ENCODE measurements at places on chromosomes 16 and 17. TPM values are rescaled to one million over a fixed set of nuclear protein-coding genes. Genes with fewer than 3 reads are reported as not detected.

DNA sequence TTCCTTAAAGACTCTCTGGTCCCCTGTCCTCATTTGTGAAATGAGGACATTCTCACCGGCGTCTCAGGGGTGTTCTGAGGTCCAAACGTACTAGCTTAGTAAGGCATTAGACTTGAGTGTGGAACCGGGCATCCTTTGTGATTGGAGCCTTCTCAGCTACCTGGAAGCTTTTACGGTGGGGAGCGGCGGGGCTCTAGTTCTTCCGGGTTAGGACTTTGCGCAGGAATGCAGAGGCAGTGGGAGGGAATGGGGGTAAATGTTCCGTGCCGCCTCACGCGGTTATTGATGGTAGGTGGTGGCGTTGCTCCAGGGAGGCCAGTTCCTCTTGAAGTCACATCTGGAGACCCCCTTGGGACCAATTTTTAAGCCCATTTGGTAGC is 113.6 kb downstream of the SNX29 start:
- DNase-seq, result no peak

GRCh38 chr17:59752446-59752845 is 45.0 kb downstream of the VMP1 start:
- no peak for DNase-seq

DNA sequence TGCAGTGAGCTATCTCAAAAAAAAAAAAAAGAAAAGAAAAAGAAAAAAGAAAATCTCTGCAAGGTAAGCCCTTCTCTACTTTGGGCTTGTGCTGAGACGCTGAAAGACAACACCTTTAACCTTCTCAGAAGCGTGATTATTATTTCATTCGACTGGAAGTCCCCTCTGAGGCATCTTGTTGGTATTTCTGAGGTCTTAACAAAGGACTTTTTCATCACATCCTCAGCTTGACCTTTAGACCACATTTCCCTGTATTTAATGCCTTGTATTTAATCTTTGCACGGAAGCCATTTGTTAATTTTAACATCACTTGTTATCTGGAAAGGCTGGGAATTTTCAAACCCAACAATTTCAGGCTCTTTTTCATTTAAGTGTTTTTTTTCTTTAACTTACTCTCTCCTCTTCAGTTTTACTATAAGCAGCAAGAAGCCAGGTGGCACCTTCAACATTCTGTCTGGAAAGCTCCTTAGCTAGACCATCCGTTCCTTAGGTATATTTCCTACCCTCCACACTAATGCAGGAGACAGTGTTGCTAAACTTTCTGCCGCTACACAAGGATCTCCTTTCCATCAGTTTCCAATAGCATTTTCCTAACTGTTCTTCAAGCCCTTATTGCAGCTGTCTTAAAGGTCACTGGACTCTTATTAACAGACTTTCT is 10.3 kb downstream of the KCTD13 start:
- no peak for DNase-seq

DNA sequence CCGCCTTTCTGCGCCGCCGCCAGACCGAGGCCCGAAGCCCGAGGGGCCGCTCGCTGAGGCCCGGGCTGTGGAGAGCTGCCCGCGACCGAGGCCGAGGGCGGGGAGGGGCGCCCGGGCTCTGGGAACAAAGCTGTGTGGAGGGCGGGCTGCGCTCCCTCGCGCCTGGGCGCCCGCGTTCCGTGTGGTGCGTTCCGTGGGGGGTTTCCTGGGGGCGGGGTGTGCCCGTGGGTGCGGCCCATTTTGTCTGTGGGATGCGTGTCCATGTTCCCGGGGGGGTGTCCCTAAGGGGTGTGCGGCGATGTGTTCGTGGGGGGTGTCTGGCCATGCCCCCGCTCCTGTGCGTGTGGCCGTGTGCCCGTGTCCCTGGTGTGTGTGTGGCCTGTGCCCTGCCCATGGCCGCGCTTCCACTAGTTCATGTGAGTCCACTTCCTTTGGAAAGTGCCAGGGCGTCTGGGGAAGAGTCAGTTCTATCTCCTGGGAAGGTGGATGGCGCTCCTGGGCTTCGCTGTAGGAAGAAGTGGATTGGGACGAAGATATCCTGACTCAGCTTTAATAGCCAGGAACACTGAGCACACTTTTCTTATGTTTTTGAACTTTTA is 520 bp downstream of the JPT2 start:
- DNase-seq, result no peak

The AIPL1 gene
- total RNA-seq, result not detected

GRCh38 chr17:80423536-80424225 is 8.7 kb downstream of the ENDOV start:
- DNase-seq, result no peak

GRCh38 chr17:81342269-81343070 is 47.4 kb upstream of the SLC38A10 start:
- no peak for DNase-seq

The ANKFY1 gene
- 44.2 TPM for total RNA-seq
